ENCODE measurements at places on chromosomes 2 and 18.

DNA sequence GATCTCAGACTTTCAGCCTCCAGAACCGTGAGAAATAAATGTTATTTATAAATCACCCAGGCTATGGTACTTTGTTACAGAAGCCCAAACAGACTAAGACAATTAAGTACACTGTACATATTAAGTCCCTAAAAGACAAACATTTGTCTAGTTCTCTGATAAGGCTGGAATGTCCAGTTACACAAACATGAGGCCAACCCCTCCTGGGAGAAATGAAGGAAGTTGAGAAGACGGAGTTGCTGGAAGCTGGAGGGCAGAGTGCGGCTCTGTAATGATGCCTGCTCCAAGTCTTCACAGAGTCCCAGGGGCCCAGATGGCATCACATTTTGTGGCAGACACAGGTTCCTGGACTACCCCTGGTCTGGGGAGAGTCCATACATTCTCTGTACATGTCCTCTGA is 79.2 kb upstream of the ST8SIA3 start:
- no peak for DNase-seq

DNA sequence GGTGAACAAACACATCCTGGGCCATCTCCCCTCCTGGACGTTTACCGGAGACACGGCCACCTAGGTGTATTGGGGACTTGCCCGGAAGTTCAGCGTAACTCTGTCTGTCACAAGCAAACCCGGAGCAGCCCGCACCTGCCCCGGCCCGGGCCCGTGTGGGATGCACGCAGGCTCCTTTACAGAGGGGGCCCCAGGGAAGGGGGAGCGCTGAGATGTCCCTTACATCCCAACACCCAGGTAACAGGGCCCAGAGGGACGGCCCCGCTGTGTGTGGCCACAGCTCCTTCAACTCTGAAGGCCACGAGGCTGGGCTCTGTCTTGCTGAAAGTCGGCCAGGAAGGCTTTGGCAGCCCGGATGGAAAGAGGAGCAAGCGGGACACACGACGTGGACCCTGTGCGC is 212.8 kb downstream of the TWIST2 start:
- DNase-seq: no peak

DNA sequence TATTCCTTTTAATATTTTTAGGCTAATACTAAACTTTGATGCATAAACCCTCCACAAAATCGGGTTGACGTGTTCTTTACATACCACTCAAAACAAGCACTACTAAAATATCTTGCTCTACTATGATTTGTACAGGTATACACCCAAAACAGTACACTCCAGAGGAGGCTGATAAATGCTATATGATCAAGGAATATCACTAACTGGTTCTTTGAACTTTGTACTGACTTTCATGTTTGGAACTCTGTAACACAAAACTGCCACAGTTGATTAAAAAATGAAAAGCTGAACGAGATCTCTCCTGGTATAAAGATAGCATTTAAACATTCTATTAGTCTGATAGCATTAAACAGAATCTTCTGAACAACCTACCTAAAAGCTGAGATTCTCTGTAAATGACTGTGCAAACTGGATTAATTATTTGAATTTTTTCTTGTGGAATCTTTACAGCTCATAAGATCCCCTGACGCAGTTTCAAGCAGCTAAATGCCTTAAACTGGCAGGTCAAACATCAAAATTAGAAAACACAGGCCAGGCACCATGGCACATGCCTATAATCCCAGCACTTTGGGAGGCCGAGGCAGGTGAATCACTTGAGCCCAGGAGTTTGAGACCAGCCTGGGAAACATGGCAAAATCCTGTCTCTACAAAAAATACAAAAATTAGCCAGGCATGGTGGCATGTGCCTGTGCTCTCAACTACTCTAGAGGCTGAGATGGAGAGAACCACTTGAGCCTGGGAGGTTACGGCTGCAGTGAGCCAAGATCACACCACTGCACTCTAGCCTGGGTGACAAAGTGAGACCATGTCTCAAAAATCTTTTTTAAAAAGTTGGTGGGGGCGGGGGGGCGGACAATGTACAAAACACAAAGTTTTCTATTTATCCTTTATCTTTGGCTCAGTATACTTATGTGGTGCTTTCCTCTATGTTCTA is 150.6 kb downstream of the EXOC6B start:
- DNase-seq: no peak

- no peak for DNase-seq
Measured at GRCh38 chr2:138036522-138036921, 72.2 kb downstream of the HNMT start.

DNA sequence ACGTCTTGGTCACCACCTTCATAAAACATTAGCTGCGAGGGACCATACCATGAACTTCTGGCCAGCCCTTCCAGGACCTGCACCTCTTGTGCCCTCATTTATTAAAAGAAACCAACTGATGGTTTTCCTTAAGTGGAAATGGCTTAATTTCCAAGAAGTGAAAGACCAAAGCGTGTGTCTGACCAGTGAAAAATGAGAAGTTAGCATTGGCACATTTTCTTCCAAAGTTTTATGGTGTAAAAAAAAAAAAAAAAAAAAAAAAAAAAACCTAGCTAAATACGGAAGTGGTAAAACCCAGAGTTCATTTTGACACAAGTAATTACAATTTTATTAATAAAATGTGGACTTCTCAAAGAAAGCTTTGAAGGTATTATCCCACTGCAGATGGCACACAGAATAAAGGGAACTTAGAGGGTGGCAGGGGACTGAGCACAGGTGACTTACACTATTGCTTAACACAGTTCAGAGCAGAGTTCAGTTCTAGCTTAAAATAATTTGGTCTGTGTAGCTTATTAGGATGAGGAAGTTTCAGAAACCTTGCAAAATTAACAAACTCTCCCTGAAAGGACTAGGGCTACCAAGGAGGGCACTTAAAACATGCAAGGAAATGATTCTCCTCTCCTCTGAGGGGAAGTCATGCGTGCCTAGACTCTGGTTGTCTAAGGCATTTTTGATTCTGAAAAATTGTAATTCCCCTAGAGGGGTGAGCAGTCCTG is 42.2 kb upstream of the EPG5 start:
- DNase-seq: no peak

- no peak for DNase-seq
Measured at GRCh38 chr2:119009110-119009509, 67.1 kb downstream of the MARCO start.

- no peak for DNase-seq
Measured at GRCh38 chr2:68937346-68938055, 15.2 kb downstream of the GKN2 start.

- no peak for DNase-seq
Measured at GRCh38 chr2:223264541-223265193, 212.7 kb downstream of the KCNE4 start.

DNA sequence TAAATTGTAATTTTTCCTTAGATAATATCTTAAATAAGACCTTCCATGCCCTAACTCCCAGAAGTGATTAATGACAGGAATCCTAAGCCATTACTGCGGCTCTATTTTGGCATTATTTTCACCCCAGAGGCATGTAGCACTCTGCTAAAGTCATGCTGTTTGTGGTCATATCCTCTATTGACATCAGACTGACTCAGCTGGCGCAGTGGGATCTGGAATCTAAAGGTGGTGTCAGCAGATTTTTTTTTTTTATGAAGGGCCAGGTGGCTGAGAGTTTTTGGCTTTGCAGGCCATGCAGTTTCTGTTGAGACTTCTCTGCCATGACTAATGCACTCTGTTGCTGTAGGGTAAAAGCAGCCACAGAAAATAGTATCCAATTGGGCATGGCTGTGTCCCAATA is 64.1 kb upstream of the ACVR1C start:
- DNase-seq: no peak

GRCh38 chr2:241767464-241768250 is 9.0 kb upstream of the GAL3ST2 start:
- DNase-seq: no peak

DNA sequence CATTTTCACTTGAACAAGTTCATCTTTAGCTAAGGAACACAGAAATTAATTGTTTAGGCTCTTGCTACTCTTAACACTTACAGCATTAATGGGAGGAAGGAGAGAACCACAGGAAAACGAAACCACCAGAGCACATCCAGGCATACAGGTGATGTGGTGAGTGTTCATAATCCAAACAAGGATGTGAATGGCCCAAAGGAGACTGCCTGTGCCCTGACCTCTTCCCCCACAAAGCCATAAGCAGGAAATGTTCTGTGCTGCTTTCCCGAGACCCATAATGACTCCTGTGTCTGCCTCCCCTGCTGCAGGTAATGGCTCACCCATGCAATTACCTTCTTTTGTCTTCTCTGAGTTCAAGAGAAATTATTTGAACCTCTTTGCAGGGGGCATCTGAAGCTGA is 295.9 kb upstream of the LINC00305 start:
- no peak for DNase-seq

DNA sequence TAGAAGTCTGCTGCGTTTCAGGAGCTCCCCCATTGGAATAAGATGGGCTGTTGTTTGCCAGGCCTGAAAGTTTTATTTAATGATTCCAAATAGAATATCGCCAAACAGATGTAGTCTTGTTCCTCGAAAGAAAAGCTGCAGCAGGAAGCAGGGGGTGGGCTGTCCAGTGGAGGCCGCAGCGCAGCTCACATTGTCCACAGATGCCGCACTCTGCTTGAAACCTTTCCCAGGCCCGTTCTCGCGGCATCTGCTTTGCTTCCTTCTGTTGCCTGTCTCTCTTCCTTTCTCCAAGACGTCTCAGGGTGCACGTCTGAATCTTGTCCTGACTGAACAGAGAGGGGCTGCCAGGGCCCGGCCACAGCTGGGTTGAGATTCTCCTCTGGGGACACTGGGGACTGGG is 12.4 kb upstream of the IGFBP2 start:
- DNase-seq: no peak

DNA sequence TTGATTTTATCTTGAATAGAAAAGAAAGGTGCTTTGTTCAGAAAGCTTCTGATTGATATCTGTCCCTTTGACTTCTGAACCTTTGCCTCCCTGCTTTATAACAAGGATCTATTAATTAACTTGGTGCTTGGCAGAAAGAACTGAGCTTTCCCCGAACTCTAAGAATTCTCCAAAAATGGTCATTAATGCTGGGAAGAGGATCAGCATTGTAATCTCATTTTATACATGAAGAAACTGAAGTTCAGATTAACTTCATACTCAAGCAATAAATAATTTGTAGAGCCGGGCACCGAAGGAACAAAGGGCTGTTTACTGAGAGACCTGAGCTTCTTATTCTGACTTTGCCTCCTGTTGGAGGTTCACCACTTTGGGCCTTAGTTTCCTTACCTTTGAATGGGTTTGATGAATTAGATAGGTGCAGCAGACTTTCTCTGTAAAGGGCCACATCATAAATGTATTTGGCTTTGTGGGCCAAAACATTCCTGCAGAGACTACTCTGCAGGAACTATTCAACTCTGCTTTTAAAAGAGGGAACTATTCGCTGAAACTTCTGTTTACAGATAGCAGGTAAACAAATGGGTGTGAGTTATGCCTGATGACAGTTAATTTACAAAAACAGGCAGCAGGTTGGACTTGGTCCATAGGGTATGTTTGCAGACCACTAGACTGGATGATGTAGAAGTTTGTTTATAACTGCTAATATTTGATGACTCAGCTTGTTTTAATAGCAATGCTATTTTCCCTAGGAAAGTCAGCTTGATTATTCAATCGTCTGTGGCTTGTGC is 272.9 kb downstream of the TGIF1 start:
- DNase-seq: peak; percentile 38

DNA sequence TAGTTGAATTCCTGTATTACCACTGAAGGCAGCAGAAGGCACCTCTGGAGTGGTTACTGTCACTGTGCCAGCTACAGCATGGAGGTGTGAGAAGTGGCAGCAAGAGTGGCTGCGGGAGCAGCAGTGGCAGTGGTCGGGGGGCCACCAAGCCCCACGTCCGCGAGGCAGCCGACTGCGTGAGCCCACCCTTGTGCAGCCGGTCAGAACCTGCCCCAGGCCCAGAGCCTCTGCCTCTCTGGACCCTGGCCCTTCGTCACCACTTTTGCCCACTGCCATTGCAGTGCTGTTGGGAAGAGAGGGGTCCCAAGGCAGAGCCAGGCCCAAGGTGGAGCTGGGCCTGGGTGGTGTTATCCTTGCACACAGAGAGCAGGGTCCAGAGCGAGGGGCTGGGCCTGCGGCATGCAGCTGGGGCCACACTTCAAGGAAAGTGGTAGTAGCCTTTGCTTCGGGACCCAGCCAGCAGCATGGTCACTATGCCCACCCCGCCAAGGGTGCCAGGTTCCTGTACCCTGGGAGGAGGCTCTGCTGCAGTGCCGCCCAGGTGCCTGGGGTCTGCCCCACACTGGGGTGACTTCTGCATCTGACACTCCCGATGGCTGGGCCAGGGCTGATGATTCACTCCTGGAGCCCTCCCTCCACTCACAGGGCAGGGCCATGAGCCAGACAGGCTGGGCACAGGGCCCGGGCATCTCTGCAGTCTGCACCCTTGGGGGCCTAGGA is 450.1 kb upstream of the LRATD1 start:
- no peak for DNase-seq

GRCh38 chr2:226575928-226576327 is 223.7 kb downstream of the IRS1 start:
- DNase-seq: no peak

GRCh38 chr2:136611451-136611850 is 153.9 kb upstream of the THSD7B start:
- DNase-seq: no peak

DNA sequence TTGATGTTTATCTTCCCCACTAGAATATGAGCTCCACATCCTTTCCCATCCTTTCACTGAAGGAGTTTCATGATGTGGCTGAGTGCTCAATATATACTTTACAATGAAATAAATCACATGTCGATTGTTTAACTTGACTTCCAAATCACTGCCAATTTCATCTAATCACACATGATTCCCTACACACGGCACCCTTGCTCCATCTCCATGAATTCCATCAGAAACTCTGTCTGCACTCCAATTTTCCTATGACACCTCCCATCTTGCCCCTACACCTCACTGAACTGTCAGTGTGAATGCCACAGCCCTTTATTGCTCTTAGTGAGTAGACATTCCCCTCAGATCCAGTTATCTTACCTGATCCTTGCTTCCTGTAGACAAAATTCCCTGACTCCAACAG is 366.0 kb downstream of the CMPK2 start:
- no peak for DNase-seq

DNA sequence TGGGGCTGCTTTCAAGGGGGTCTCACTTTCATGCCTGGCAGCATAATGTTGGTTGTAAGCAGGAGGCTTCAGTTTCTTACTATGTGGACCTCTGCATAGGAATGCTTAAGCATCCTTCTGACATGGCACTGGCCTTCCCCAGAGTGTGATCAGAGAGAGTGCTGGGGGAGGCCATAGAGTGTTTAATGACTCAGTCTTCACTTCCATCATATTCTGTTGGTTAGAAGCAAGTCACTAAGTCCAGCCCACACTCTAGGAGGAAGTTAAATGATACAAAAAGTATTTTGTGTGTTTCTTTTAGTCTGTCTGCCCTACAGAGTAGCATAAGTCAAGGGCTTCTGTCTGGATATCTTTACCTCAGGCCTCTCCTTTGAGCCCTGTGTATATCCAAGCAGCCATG is 64.9 kb downstream of the GALNT1 start:
- DNase-seq: no peak

- DNase-seq: no peak
Measured at GRCh38 chr2:32743480-32744236, 115.8 kb downstream of the TTC27 start.

DNA sequence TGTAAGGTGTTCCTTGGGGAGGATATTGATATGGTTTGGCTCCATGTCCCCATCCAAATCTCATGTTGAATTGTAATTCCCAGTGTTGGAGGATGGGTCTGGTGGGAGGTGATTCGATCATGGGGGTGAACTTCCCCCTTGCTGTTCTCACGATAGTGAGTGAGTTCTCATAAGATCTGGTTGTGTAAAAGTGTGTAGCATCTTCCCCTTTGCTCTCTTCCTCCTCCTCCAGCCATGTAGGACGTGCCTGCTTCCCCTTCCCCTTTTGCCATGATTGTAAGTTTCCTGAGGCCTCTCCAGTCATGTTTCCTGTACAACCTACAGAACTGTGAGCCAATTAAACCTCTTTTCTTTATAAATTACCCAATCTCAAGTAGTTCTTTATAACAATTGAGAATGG is 458.7 kb downstream of the LPIN1 start:
- DNase-seq: no peak

All from NCI-H774 (cell line).